ENCODE measurements at places on chromosomes 12 and 14. TPM values are rescaled to one million over a fixed set of nuclear protein-coding genes. Genes with fewer than 3 reads are reported as not detected.
A peak's percentile ranks its signal among the peaks of the same experiment; 100 is the strongest.

Gene ANO4
- total RNA-seq = 0.13 TPM

Gene LRTM2
- not detected for total RNA-seq

GRCh38 chr14:75514673-75515628 lies 7.3 kb upstream of the BATF start:
- DNase-seq = peak; percentile 29

DNA sequence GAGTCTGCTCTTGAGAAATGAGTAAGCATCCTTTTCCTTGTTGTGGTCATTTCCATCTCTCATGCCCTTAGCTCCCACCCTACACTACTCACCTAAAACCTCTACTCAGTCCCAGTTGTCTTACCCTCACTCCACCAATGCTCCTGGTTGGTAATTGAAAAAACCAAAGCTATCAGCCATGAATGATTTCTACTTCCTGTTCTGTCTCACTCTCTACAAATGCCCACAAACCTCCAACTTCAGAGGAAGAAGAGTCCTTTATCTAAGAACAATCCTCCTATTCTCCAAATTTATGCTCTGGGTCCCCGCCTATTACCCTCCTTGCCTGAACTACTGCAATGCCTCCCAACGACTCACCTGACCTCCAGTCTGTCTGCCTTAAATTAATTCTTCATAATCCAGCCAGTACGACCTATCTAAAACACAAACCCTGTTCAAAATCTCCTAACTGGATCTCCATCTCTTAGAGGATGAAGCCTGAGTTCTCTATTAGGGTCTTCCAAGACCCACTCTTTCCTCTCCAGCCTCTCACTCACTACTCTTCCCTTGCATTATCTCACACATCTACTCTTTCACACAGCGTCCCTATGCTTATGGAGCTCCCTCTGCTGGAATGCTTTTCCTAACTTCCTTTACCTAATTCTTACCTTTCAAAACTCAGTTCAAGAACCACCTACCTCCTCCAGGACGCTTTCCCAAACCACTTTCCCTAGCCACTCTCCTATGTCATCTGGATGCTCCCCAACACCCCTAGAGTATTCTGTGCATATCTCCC lies 2.2 kb downstream of the DHRS1 start:
- DNase-seq = peak; percentile 61

DNA sequence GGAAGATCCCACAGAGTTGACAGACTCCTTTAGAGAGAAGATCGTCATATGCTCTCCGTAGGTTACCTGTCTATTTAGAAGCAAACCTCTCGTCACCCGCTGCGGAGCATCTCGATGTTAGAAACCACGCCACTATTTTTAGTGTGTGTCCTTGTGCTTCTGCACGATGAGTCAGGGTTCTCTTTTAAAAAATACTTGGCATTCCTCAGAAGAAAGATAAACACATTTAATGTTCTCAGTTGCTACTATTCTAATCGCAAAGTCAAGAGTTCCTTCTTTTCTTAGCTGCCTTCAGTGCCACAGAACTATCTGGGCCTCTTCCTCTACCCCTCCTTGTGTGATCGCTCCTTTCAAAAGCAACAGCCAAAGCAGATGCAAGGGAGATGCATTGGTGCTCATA lies 192.4 kb downstream of the PELI2 start:
- DNase-seq = no peak

DNA sequence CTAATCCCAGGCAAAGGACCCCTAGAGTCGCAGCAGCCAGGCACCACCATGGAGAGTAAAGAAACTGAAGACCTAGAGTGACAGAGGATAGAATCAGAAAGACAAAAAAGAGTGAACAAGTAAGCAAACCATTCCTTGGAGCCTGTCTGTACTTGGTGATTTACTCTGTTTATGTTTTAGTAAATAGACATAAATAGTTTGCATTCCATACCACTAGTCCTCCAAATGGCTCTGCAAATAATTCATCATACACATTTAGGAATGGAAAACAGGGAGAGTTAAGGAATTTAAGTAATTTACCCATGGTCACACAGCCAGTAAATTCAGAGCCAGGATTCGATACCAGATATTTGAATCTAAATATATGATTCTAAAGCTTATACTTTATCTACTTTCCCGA lies 2.8 kb downstream of the OLR1 start:
- no peak for DNase-seq

DNA sequence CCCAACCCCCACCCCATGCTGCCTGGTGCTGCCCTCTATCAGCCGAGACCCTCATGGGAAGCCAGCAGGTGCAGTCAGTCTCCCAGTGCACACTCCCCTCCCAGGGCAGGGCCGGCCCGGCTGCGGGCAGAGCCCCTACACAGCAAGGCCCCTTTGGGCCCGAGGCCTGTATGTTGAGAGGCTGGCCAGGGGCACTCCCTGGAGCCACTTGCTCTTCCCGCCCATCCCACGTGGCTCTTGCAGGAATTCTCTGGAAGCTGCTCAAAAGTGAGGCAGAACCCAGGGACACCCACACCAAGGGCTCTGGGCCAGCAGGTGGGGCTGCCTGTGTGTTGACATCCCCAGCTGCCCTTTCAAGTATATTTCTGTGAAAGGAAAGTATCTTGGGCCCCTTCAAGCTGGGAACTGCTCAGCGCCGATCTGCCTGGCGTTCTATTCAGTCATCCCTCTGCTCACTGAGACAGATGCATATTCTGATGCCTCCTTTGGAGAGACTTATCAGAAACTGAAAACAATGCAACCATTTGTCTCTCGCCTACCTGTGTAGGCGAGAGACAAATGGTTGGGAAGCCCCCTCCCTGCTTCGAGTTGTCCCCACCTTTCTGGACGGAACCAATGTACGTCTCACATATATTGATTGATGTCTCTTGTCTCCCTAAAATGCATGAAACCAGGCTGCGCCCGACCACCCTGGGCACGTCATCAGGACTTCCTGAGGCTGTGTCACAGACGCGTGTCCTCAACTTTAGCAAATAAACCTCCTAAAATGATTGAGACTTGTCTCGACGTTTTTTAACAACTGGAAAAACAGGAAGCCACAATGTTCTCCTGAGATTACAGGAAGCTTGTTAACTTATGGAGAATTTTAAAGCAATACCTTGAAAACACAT lies 6.0 kb downstream of the GPR132 start:
- peak; percentile 59 for DNase-seq
